ENCODE measurements at places on chromosomes 16 and 17. TPM values are rescaled to one million over a fixed set of nuclear protein-coding genes. Genes with fewer than 3 reads are reported as not detected.

- no peak for DNase-seq
These were observed 27.8 kb downstream of the SLC38A8 start for GRCh38 chr16:84014570-84015327.

The CCL7 gene
- 0.28 TPM for total RNA-seq

GRCh38 chr17:81173762-81174155 is 7.7 kb upstream of the AATK start:
- no peak for DNase-seq

The VAT1L gene
- total RNA-seq, result 18.1 TPM

The CSH2 gene
- not detected for total RNA-seq

- DNase-seq, result peak; percentile 33
These were observed 61.4 kb downstream of the ZNF18 start for GRCh38 chr17:11935734-11936406.

DNA sequence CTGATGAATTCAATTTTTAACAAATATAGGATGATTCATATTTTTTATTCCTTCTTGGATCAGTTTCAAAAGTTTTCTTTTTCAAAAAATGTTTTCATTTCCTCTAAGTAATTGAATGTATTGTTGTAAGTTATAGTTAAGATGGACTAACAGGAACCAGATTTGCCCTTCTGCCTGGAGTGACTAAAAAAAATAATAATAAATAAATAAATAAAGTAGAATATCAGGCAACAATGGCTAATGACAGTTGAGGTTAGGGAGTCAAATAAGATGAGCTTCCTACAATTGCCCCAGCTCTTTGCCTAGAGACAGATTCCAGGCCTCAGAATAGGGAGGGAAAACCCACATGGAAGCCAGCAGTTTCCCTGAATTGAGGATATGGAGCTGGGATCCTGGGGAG is 73.7 kb upstream of the MSI2 start:
- DNase-seq, result no peak

DNA sequence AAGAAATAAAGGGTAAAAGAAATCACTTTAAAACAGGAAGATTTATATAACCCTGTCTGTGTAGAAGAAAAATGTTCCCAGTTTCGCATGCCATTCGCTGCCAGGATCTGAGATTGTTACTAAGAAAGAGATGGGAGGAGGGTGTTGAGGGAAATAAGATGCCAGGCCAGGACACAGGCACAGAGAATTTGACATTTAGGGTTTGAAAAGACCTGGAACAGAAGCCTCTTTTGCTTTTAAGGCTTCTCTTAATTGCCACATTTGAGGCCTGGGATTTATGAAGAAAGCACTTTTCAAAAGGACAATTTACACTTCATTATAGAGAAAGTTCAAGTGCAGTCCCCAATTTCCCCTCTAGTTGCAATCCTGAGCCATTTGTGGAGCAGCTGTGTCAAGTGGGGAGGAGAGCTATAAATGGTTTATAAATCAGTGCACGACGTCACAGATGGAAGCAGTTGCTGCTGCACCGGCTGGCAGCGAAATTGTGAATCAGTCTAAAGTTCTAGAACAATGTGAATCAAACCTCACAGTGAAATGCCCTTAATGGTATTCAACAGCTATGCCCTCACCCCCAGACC is 26.5 kb upstream of the C16orf87 start:
- peak; percentile 82 for DNase-seq

- DNase-seq, result peak; percentile 25
These were observed 6.7 kb upstream of the TOB1 start for GRCh38 chr17:50872710-50873424.

- DNase-seq, result no peak
These were observed 317.8 kb downstream of the GRIN2A start for GRCh38 chr16:9864461-9864860.

DNA sequence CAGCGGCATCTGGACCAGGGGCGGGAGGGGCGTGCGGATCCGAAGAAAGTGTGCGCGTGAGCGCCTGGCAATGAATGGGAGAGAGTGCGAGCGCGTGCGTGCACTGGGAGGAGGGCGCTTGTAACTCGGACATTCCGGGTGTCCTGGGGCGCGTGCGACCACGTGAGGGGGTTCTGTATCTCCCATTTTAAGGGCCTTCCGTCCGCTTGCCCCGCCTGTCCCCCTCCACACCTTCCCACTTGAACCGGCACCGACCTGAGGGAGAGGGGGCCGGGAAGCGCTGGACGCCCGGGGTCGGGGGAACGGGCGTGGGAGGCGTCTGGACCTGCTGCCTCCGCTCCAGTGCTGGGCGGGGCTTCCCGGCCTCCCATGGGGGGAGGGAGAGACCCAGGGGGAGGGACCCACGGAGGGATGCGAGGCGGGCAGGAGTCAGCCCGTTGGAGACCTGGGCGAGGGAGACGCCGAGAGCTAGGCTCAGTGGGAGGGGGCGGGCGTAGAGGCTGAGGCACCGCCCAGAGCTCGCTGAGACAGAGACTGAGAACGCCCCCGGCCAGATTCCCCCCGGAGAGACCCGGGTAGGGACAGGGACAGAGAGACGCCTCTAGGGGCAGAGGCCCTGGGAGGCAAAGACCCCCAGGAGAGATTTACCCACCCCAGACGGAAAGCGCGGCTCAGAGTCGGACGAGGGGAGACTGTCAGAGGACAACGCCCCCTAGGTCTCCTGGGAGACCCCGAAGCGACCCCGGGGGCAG is at the start of gene KREMEN2:
Gene KREMEN2 (plus strand): TSS at position 553 of the 752 bp plus-strand sequence. CDS start 246 bp downstream, outside the sequence.
- DNase-seq, result no peak

GRCh38 chr16:85860413-85861094 is 38.4 kb upstream of the IRF8 start:
- no peak for DNase-seq

- DNase-seq, result no peak
These were observed 21.9 kb downstream of the ST3GAL2 start for GRCh38 chr16:70416748-70417616.

DNA sequence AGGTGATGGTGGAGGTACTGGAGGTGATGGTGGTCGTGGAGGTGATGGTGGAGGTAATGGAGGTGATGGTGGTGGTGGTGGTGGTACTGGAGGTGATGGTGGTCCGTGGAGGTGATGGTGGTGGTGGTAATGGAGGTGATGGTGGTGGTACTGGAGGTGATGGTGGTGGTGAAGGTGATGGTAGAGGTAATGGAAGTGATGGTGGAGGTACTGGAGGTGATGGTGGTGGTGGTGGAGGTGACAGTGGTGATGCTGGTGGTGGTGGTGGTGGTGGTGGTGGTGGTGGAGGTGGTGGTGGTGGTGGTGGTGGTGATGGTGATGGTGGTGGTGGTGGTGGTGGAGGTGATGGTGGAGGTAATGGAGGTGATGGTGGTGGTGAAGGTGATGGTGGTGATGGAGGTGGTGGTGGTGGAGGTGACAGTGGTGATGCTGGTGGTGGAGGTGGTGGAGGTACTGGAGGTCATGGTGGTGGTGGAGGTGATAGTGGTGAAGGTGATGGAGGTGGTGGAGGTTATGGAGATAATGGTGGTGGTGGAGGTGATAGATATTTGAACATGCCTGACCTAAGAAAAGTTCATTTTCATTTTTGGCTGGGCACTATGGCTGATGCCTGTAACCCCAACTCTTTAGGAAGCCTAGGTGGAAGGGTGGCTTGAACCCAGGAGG is 55.0 kb downstream of the RNF213 start:
- no peak for DNase-seq

GRCh38 chr16:67456391-67457081 is 24.4 kb downstream of the ATP6V0D1 start:
- DNase-seq, result peak; percentile 36

DNA sequence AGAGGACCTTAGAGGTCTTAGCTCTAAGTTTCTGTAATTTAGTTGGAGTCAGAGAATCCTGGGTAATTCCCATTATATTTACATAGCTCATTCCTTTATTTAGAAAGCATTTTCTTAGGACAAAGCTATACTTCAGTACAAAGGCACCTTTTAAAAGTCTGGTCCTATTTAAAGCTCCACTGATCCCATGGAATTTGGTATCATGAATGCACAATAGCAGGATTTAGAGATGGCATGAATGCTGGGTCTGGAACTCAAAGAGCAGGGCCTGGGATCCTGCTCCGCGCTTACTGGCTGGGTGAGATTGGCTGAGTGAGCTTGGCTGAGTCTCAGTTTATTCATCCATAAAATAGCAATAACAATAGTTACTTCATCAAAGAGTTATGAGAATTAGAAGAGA is 4.8 kb downstream of the KRT23 start:
- DNase-seq, result no peak

DNA sequence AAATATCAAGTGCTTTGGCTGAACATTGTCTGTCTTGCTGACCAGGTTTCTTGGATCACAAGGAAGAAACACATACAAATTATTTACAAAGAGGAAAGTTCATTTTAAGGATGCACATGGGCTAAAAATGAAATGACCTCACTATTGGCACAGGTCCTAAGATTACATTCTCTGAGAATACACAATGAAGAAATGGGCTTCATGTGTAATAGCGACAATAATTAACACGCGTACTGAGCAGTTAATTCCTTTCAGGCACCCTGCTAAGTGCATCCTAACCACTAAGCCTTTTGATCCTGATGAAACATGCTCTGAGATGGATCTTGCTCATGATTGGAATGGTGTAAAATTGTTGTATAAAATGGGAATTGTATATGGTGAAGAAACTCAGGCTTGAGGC is 429.0 kb downstream of the HS3ST4 start:
- DNase-seq, result no peak

GRCh38 chr17:72587156-72587555 is 466.3 kb downstream of the SOX9 start:
- no peak for DNase-seq

- DNase-seq, result no peak
These were observed 35.4 kb upstream of the PABPN1L start for GRCh38 chr16:88901718-88902337.

DNA sequence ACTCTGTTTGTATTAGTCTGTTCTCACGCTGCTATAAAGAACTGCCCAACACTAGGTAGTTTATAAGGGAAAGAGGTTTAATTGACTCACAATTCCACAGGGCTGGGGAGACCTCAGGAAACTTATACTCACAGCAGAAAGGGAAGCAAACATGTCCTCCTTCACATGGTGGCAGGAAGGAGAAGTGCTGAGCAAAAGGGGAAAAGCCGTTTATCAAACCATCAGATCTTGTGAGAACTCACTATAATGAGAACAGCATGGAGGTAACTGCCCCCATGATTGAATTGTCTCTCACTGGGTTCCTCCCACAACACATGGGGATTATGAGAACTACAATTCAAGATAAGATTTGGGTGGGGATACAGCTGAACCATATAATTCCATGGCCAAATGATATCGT is 30.9 kb downstream of the ABCC1 start:
- DNase-seq, result no peak

GRCh38 chr17:57612202-57613071 is 132.7 kb downstream of the CCDC182 start:
- DNase-seq, result no peak

The KRTAP4-1 gene
- total RNA-seq, result not detected

DNA sequence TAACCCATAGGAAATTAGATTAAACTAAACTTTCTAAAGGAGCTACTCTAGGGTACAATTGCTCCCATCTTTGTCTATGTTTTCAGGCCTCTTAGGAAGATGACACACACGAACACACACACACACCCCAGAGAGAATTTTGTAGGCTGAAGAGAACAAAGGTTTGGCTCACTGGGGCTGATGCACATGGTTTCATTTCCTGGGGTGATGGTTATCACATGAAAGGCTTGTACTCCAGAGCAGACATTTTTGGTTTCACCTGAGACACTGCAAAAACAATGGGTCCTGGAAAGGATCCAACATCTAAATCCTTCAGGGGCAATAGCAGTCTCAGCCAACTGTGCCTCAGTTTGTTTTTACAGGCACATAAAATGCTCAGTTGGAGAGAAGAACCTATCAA is 62.8 kb downstream of the GRB7 start:
- no peak for DNase-seq

DNA sequence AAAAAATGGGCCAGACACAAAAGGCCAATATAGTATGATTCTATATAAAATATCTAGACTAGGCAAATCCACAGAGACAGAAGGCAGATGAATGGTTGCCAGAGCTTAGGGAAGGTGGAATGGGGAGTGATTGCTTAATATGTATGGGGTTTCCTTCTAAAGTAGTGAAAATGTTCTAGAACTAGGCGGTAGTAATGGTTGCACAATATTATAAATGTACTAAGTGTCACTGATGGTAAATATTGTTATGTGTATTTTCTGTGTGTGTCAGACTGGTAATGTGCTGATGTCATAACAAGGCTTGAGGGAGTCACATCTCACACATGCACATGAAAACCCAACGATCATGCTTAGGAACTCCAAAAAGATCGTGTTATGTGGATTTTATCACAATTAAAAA is 106.9 kb upstream of the SIAH1 start:
- DNase-seq, result peak; percentile 63

GRCh38 chr17:64621772-64622171 is 40.3 kb downstream of the SMURF2 start:
- DNase-seq, result no peak

GRCh38 chr16:4481963-4482362 is 5.8 kb downstream of the HMOX2 start:
- no peak for DNase-seq

The MPP2 gene
- total RNA-seq, result 3.2 TPM

The SLC7A5 gene
- 13.6 TPM for total RNA-seq

- DNase-seq, result no peak
These were observed 7.6 kb upstream of the ARHGAP27 start for GRCh38 chr17:45440161-45440778.

DNA sequence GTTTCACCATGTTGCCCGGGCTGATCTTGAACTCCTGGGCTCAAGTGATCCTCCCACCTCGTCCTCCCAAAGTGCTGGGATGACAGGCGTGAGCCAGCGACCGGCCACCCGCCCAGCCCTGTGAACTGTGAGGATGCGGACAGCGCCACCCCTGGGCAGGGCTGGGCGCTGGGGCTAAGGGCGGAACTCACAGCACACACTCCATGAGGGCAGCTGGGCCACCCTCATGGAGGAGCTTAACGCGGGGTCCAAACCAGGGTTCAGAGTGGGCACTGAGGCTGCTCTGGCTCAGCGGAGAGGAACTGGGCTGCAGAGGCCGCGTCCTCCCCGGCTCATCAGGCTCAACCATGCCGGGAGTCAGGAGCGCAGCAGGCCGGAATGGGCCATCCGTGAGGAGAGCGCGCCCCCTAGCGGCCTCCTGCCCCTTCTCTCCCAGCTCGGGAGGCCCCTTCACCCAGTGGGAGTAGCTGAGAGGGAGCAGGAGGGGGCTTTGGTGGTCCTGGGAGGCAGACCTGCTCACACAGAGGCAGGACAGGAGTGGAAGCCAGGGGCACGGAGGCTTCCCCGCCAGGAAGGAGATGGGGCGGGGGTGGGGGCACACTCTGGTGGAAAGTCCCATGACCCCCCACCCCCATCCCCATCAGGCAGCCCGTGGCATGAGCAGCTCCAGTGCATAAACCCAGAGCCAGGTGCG is 13.8 kb downstream of the CORO7 start:
- DNase-seq, result peak; percentile 62
